ENCODE measurements at places on chromosomes 3 and 15.
A peak's percentile ranks its signal among the peaks of the same experiment; 100 is the strongest.

DNA sequence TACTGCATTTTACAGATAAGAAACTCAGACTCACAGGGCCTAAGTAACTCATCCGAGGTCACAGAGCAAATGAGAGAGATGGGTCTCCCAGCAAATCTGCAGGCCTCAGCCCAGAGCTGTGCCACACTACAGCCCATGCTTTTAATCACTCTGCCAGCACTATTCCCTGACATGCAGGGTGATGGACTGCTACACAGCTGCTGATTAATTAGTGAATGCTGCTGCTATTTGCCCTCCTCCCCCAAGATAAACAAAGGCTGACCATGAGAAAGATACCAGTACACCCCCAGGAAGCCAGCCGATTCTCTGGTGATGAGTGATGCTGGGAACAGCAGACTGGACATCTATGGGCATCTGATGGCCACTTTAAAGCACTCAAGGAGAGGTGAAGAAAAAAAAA is 39.3 kb downstream of the RFTN1 start:
- DNase-seq: no peak

- no peak for DNase-seq
Measured at GRCh38 chr3:39025222-39025970, 26.3 kb downstream of the SCN11A start.

- DNase-seq: no peak
Measured at GRCh38 chr3:178768072-178768864, 232.0 kb downstream of the KCNMB2 start.

DNA sequence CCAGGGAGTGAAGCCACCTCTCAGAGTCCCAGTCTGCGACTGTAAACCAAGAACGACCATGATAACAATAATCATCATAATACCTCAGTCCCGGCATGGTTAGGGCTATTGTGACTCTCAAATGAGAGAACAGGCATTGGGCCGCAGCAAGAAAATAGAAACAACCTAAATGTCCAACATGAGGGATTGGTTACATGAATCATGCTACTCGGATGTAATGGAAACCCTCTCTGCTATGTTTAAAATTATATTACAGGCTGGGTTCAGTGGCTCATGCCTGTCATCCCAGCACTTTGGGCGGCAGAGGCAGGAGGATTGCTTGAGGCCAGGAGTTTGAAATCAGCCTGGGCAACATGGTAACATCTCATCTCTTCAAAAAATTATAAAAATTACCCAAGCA is 2.8 kb downstream of the CPN2 start:
- no peak for DNase-seq

- DNase-seq: no peak
Measured at GRCh38 chr3:29143151-29143550, 137.7 kb upstream of the RBMS3 start.

GRCh38 chr3:29065211-29065785 is 215.6 kb upstream of the RBMS3 start:
- DNase-seq: no peak

GRCh38 chr3:194941360-194941955 is 255.8 kb downstream of the FAM43A start:
- DNase-seq: no peak

GRCh38 chr3:150299201-150299600 is 108.9 kb upstream of the TSC22D2 start:
- no peak for DNase-seq

- DNase-seq: no peak
Measured at GRCh38 chr3:29447946-29448627, 167.2 kb downstream of the RBMS3 start.

- DNase-seq: no peak
Measured at GRCh38 chr3:125386811-125387210, 11.7 kb upstream of the ZNF148 start.

DNA sequence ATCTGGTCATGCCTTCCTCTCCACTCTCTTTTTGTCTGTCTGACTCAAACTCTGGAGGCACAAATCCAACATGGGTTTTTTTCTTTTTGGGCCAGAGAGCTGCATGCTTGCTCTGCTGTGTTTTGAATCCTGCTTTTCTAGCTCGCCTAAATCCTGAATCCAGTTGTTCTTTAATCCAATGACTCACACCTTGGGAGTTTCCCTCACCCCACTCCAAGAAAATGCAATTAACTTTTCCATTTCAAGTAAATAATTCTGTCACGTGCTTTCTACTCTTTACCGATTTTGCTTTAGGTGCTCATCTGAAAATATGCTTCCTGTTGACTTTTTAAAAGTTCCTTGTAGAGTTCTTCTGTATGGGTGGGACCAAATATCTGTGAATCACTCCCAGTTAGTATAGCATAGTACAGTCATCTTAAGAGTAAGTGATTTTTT is 47.6 kb downstream of the SLMAP start:
- no peak for DNase-seq

DNA sequence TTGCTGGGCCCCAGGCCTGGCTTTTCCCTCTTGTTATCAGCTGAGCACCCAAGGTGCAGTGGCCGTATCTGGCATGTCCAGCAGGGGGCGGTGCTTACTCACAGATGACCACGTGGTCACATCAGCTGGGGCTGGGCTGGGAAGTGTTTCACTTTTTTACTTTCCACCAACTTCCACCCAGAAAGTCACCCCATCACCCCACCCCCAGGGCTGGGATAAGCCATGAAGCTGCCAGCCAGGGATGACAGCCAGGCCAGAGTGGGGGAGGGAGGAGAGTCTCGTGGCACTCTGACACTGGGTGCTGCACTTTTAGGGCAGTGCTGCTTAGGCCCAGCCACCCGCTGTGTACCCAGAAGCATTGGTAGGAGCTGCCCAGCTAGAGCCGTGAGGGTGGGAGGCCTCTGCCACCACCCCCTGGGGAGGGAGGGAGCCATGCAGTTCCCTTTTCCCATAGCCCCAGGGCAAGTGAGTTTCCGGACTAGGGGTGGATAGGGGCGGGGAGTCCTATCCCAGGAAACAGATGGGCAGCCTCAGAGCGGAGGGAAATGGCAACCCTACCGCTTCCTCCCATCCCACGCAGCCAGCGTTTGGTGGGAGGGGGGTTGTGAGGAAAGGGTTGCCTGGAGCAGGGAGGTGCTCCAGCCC is 6.1 kb downstream of the PPCDC start:
- DNase-seq: peak; percentile 91

DNA sequence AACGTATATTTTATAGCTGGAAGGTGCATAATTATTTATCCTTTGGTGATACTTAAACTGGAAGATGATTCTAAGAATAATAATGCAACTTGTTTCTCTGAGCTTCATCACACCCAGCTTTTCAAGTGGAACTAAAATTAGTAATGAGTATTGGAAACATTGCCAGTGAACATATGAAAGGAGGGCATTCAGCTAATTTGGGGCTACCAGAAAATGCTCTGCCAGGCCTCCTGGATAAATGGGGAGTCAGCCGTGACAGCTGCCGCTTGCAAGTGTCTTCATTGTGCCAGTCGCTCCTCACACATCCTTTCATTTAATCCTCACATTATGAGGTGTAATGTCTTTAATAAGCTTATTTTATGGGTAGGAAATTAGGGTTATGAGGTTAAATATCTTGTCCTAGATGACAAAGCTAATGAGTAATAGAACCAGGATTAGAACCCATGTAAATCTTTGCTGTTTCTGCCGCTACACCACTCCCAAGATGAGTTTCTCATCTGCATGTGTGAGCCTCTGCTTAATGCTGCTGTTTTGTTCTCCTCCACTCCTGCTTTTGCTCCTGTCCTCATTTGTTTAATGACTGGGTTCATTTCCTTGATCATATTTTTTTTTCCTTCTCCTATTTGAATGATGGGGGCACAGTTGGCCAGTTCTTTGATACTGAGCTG is 155.7 kb downstream of the PLCL2 start:
- no peak for DNase-seq

DNA sequence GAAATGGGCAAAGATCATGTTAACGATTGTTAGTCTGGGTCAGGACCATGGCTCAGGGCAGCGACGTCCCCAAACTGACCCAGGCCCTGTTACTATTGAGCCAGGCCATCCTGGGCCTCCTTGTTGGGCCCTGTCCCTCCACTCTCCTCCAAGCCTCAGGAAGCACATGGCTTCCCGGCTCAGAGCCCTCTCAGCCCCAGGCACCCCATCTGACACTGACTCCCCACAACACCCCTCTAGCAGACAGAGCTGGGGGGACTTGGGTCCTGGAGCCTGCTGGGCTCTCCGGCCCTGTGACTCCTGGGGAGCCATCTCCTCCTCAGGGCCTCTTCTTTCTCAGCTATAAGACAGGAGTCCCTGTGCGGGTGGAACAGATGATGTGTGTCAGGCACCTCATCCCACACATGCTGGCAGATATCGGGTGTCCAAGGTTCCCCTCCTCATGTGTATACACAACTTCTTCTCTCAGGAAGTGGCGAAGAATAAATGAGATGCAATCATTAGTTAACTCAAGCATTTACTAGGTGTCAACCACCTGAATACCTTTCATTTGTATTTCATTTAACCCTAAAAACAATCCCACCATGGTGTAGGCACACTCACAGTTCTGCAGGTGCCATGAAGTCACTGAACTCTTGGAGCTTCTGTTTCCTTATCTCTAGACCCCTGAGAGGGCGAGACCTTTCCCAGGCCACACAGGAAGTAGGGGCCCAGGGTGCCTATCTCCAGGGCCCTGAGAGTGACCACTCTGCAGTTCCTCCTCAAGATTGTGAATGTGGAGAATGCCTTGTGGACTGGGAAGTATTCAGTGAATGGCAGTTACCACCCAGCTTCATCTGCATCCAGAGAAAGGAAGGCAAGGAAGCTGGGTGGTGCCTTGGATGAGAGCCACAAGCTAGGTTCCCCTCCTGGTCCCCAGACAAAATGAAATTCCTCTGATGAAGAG is 282.5 kb upstream of the TLE3 start:
- DNase-seq: no peak

DNA sequence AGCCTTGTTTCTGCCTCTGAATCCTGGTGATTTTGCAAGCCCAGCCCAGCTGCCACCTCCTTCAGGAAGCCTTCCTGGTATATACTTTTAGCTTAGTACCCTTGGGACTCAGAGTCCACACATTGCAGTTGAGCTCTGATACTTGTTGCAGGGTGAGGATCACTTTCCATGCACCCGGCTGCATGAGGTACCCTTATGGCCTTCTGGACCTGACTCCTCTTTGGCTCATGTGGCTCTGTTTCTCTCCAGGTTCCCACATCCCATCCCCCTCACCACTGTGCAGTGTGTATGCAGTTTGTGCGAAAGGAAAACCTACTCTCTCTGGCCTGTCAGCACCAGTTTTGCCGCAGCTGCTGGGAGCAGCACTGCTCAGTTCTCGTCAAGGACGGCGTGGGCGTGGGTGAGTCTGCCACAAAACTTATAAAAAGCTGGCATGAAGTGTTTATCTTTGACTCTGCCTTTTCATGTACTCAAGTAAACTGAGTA is 23.1 kb upstream of the P4HTM start:
- DNase-seq: peak; percentile 34

DNA sequence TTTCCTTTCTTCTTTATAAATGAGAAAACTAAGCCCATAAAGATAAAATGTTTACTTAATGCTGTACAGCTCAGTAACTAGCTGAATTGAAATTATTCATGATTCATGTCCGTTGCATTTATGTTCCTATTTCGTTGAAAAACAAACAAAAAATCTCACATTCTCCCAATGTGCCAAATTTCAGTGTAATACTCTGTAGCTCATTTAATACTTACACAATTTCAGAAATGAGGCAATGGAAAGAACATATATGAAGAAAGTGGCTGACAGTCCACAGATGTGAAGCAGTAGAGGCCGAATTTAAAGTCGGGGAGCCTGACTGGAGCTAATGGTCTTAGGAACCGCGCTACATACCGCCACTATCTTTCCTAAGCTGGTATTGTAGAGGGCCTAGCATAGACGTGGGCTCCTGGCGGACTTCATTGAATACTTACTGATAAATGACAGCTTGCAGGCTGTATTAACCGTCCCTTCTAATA is 651 bp downstream of the PLSCR2 start:
- no peak for DNase-seq

DNA sequence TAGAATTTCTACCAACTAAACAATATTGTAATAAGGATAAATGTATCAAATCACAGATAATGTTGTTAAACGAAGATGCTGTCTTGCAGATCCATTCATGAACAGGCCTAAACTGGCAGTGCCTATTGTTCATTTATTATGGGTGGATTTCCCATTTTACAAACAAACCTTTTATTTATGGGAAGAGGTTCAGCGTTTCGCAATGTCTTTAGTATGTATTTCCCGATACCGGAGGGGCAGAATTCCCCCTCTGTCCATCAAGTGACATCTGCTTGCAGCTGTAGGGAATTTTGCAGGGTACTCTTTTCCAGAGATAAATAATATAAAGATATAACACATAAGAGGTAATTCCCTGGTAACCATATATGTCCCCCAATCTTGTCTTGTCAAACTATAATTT is 5.7 kb downstream of the CEP19 start:
- DNase-seq: no peak

- no peak for DNase-seq
Measured at GRCh38 chr3:3665961-3666640, 133.1 kb upstream of the LRRN1 start.

GRCh38 chr15:50182219-50183013 is 420 bp downstream of the SLC27A2 start:
- peak; percentile 32 for DNase-seq
